T-cell (primary cell): ENCODE measurements at places on chromosomes 6 and 20.

DNA sequence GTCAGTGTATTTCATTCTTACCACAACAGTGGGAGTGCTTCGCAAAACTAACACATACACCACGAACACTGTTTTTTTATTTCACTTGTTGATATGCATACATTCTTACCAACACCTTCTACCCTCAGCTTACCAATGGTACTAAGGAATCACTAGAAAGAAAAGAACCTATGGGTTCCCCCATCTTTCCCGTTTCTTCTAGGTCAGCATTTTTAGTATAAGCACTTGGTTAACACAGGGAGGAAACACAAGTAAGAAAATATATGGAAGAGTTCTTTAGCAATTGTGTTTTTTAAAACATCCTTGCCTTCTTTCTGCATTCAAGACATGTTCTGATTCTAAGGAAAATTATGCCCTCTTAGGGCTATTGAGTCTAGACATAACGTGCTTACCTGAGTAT is 39.9 kb upstream of the EYA4 start:
- DNase-seq, result no peak

DNA sequence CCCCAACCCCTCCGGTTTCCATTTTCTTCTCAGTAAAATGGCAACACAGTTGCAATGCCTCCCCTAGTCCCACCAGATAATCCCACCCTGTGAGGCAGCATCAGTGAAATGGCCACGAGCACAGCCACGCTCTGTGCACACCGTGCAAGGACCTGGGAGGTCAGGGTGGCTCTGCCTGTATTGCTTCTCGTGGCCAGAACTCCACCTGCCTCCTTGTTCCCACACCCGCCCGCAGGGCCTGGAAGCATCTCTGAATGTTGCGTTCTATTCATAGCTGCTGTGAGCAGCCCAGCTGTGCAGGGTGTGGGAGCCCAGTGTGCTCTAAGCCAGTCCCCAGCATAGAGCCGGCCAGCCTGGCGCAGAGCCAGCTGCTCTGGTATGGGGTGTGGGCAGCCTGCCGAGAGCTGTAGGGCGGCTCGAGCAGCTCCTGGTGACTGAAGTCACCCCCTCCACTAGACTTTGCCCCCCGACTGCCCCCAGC is 161.1 kb downstream of the DLL1 start:
- no peak for DNase-seq

- DNase-seq, result no peak
Observed at GRCh38 chr6:12297363-12298016, 7.3 kb downstream of the EDN1 start.

- DNase-seq, result no peak
Observed at GRCh38 chr6:83702077-83702476, 6.8 kb downstream of the SNAP91 start.
